ENCODE measurements at places on chromosomes 5 and 9. TPM values are rescaled to one million over a fixed set of nuclear protein-coding genes. Genes with fewer than 3 reads are reported as not detected.

DNA sequence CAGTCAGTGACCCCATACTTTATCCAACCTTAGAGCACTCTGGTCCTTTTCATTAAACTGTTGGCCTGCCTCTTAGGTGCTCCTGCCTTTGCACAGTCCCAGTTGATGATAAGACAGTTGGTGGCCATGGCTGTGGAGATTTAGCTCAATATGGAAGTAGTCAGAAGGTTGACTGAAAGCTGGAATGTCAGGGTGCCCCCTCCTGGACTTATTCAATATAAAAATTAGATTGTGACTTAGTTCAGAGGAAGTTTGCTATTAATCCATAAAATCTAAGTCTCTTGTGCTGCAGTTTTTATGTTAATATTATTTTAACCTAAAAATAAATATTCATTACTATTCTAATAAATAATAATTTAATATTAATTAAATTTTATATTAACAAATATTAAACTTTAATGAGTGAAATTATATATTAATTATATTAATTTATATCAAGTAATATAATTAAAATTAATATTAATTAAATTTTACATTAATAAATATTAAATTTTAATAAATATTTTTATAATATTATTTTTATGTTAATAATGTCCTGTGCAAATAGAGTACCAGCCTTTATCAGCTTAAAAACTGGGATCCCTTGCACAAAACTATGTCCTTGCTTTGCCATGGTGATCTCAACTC is 77.7 kb upstream of the ADAMTSL1 start:
- no peak for DNase-seq

Gene PCA3
- not detected for total RNA-seq

DNA sequence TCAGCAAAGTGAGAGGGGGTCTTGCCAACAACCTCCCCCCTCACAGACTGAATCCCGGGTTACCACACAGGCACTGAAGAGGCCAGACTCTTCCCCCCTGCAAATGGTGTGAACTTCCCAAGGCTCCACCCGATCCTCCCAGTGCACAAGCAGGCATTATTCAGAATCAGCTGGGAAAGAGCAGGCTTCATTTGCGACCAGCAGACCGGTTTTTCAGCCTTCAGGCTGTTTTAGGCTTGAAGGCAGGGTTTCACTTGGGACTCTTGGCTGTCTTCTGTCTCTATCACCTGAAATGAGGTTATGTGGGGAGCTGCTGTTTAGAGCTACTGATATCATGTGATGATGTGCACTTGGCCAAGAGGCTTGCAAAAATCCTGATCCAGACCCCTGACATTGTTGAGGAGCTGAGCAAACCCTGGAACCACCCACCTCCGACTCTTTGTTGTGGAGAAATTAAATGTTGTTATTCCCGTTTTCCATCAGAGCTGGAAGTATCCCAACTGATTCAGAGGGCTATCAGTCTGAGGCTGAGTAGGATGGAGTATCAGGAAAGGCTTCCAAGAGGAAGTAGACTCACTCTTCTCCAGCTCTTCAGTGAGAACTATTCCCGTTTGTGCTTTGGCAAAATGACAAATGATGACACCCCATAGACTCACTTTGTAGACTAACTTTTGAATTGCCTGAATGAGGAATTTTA is 63.3 kb upstream of the ZFR start:
- no peak for DNase-seq

Gene UCK1
- total RNA-seq, result 97.0 TPM

DNA sequence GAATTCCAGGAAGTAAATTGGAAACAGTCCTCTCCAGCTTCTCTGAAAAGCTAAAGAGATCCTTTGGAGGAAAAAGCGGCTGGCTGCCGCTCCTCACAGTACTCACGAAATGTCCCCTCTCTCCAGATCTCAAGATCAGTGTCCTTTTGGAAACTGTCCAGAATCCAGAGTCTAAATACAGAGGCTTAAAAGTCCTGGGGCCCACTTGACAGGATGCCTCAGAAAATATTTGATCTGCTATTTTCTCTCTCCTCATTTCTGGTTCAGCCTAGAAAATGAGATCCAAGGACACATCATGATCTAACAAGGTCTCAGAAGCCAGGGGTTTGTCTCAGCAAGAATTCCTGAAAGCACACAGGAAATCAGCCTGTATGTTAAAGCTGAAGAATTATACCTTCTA is 7.2 kb downstream of the C1QTNF2 start:
- DNase-seq, result no peak

DNA sequence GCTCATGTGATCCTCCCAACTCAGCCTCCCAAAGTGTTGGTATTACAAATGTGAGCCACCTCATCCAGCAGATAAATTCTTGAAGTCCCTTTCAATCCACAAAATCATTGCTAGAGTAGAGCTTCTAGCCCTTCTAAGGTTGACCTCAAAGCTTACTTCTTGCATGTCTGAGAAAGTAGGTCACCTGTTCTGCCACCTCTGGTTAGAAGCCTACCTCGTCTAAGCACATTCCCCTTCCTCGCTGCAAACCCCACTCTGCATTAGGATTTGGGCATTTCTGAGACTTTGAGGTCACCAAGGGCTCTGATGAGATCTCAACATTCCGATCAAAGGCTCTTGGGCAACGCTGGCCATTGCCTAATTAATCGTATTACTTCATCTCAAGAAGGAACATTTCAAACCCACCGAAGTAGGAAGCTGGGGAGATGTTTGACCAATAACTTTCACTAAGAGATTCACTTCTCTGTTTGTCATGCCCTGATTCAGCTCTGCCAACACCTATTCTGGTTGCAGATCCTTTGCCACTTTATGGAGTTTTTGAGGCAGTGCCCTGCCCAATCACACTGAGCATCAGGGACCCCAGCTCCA is 8.6 kb downstream of the ADAM19 start:
- DNase-seq, result no peak

DNA sequence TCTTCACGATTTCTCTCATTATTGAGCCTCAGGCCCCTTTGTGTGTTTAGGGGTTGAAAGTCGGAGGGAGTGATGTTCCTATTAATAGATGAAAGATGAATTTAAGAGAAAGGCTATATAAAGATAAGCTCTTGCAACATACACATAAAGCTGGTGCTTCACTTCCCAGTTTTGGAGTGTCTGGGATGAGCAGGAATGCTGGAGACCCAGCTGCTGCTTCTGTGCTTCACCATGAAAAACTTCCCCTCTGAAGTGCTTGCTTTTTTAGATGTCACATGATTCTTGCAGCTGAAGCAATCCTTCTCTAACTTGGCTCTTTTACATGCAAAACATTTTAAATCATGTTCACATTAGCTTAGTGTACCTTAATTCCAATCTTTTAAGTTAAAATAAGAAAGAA is 19.7 kb upstream of the SNCAIP start:
- no peak for DNase-seq

GRCh38 chr5:113378959-113379541 is 55.7 kb downstream of the TSSK1B start:
- peak; percentile 78 for DNase-seq

GRCh38 chr9:83327750-83328622 is 210.2 kb downstream of the FRMD3 start:
- DNase-seq, result peak; percentile 88

Gene CEP72
- total RNA-seq, result 7.8 TPM

DNA sequence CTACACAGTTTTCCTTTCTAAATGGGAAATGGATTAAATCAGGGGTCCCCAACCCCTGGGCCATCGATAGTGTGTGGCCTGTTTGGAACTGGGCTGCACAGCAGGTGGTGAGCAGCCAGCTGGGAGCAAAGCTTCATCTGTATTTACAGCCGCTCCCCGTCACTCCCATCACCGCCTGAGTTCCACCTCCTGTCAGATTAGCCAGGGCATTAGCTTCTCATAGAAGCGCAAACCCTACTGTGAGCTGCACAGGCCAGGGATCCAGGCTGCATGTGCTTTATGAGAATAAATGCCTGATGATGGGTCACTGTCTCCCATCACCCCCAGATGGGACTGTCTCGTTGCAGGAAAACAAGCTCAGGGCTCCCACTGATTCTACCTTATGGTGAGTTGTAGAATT is 41.2 kb upstream of the FLT4 start:
- no peak for DNase-seq

- no peak for DNase-seq
Measured at GRCh38 chr9:136138566-136138965, 19.9 kb upstream of the TMEM250 start.

Gene SYNPO
- 94.7 TPM for total RNA-seq

GRCh38 chr5:170611449-170612090 is 107.8 kb downstream of the KCNIP1 start:
- no peak for DNase-seq

GRCh38 chr5:171813813-171814490 is 28.3 kb downstream of the SMIM23 start:
- DNase-seq, result no peak

DNA sequence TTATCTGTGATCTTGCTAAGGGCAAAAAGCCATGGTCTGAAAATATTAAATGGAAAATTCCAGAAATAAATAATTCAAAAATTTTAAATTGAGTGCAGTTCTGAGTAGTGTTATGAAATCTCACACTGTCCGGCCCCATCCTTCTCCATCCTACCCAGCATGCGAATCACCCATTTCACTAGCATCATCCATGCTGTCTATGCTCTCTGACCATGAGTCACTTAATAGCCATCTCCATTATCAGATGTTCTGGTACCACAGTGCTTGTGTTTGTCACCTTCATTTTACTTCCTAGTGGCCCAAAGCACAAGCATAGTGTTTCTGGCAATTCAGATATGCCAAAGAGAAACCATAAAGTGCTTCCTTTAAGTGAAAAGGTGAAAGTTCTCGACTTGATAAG is 63.3 kb upstream of the SMC5 start:
- DNase-seq, result no peak

Gene PCDHGB1
- total RNA-seq, result 3.6 TPM

Gene C1QTNF2
- total RNA-seq, result 0.52 TPM

- peak; percentile 60 for DNase-seq
Measured at GRCh38 chr9:91949392-91949945, 559 bp downstream of the ROR2 start.

GRCh38 chr5:103347716-103348423 is 89.3 kb downstream of the MACIR start:
- DNase-seq, result no peak

Gene SCGB3A1
- 1.3 TPM for total RNA-seq

GRCh38 chr9:91071184-91071990 is 269.8 kb downstream of the SYK start:
- DNase-seq, result peak; percentile 52

DNA sequence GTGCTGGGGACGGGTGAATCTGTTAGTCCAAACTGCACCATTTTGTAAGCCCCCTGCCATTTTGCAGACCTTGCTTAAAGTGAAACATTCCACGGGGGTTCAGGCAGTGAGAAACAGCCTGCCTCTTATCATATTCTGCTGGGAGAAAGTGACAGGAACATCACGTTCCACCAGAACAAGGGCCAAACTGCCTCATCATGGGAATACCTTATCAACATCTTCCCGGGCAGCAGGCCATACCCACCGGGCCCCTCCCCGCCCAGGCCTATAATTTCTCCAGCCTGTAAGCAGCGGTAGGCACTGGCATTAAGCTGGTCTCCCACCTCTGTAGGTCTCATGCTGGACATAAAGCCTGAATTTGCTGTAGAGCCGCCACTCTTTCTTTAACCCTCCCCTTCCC is 1.5 kb upstream of the CFAP77 start:
- no peak for DNase-seq

GRCh38 chr5:112018846-112019245 is 261.9 kb upstream of the NREP start:
- DNase-seq, result no peak

DNA sequence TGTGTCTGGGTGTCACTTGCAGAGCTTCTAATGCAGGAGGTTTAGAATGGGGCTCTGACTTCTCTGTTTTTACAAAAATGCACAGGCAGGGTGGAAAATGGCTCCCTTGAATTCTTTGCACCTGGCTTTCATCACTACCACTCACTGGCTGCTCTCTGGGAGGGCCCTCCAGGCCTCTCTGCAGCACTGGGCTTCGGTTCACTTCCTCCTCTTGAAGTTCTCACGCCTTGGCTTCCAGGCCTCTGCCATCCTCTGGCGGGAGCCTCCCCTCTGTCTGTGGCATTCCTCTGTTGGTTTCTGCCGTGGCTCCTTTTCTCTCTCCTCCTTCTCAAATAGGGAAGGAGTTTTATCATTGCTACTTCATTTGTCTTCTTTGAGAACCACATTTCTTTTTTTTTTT is 2.8 kb upstream of the PRLR start:
- DNase-seq, result no peak

Gene SLCO6A1
- total RNA-seq, result not detected

GRCh38 chr9:125750627-125751011 is 3.4 kb downstream of the PBX3 start:
- no peak for DNase-seq

- no peak for DNase-seq
Measured at GRCh38 chr5:83244516-83244915, 167.2 kb downstream of the XRCC4 start.

GRCh38 chr5:134769206-134769605 is 10.6 kb downstream of the DDX46 start:
- DNase-seq, result peak; percentile 70

DNA sequence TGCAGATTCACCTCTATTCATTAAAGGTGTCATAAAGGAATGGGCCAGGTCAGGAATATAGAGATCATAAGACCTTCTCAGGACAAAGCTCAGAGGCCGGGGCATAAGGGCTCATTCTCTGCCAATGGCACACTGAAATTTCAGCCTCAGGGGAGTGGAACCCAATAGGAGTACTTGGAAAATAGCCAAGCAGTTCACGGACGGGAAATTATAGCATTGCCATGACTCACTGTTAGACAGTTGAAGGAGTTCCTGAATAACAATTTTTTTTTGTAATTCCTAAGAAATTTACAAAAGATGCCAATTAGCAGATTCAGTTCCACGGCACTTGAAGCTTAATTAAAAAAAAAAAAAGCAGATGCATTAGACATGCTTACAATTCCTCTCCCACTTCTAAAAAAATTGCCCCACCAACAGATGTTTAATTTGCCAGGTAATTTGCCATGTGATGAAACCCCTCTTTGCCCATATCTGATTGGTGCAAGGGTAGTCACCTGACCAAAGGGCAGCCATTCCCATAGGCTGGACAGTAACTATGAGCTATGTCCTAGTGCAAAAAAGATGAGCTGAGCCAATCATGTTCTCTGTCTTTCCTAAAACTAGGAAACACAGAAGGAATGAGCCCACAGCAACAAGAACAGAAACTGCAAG is 58.6 kb downstream of the PTCD2 start:
- peak; percentile 71 for DNase-seq

DNA sequence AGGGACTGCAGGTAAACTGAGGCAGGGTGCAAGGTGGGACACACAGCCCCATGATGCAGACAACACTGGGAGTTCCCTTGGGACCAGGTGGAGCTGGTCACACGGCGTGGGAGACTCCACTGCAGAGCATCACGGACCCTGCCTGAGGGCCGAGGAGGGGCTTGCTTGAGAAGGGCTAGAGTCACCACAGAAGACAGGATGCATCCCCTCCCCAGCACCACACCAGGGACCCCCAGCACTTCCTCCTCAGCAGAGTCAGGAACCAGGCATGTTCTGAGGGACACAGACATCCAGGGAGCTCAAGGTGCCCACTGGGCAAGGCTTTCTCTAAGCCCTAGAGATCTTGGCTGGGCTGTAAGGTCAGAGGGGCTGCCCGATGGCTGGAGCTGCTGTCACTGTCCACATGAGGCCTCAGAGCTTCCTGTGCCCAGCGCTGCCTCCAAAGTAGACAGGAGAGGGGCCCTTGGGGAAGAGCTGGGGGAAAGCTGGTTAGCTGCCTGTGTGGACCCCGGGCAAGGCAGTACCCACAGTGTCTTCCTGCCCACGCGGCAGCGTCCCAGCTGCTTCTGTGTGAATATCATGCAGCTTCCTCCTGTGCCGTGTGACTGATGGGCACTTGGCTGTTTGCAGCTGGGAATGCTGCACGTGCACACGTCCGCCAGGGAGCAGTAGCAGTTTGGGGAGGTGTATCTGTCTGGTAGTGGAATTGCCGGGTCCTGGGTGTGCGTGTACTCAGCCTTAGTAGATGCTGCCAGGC is 176.6 kb downstream of the CACNA1B start:
- no peak for DNase-seq

Data from adrenal gland (tissue), 19 donors.